Fibroblast of upper back skin (primary cell): ENCODE measurements at places on chromosomes 1 and 21.
A peak's percentile ranks its signal among the peaks of the same experiment; 100 is the strongest.

DNA sequence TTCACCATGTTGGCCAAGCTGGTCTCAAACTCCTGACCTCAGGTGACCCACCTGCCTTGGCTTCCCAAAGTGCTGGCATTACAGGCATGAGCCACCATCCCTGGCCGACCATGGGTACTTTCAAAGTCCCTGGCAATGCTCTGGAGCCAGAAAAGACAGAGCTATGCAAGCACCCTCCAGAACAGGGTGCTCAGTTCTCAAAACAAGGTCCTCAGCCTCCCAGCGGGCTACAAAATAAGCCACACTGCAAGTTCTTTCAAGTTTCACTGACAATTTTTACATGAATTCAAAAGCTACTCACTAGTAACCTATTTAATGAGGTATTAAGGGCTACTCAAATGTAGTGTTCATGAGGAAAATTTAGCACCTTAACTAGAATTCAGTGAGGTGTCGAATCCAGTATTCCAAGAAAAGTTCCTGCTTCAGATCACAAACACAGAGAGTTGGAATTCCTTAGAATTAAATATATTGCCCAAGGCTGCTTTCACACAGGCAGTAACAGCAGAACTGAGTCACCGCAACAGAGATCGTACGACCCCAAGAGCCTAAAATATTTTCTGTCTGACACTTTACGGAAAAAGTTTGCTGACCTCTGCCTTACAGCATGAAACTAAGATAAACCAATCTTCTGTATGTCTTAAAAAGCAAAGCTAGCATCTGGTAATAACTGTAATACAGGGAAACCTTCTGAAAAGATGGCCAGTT lies 60.7 kb downstream of the HSF2BP start:
- peak; percentile 76 for DNase-seq

- DNase-seq, result peak; percentile 53
These were observed 8.2 kb upstream of the ST6GALNAC3 start for GRCh38 chr1:76066394-76066793.

DNA sequence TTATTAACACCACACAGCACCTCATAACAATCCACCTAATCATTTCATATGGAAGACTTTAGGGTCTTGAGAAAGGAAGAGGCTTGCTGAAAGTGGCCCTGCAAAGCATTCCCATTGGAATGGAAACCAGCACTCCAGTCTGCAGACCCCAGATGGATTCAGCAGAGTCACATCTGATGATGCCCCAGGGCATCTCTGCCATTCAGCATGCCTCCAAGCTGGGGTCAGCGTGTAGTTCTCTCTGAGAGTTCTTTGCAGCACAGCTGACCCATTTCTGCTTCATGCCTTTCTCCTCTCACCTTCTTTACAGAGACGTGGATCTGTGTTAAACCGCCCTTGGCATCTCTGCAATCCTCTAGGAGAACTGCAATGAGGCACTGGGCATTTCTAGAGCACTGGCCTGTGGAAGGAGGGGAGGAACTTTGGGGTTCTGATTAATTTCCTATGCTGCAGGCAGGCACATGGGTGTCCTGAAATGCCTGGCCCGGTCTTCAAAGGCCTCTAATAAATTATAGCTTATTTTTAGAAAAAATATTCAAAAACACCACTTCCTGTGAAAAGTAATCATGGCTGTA lies 2.6 kb upstream of the LUZP1 start:
- DNase-seq, result no peak

- no peak for DNase-seq
These were observed 740 bp downstream of the ZNF691 start for GRCh38 chr1:42847111-42847595.

GRCh38 chr1:234980645-234981396 lies 147.8 kb downstream of the TOMM20 start:
- peak; percentile 96 for DNase-seq
